ENCODE measurements at places on chromosomes 5 and 9. TPM values are rescaled to one million over a fixed set of nuclear protein-coding genes. Genes with fewer than 3 reads are reported as not detected.

Gene AHRR
- total RNA-seq = 1.7 TPM

Gene PRDM9
- total RNA-seq = not detected

Gene LCN15
- total RNA-seq = not detected

Gene PCDHA3
- total RNA-seq = 1.4 TPM

Gene SPINK5
- 1.6 TPM for total RNA-seq

Gene SELENOP
- 489 TPM for total RNA-seq

DNA sequence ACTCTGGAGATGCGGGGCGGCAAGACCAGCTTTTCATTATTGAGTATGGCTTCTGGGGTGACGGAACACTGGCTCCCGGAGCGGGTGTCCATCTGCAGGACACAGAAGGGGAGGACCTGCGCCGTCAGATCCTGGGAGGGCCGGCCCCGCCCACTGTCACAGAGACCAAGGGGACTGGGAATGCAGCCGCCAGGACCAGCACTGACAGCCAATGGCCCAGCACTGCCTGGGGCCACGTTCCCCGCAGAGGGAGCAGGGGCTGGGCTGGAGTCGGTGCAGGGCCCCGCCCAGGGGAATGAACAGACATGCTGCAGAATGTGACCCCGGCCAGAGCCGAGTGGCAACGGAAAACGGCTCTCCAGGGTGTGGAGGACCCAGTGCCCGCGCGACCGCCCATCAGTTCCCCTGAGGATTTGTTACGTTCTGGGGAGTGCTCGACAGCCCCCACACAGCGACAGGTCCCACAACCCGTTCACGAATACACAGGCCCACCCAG is at the start of gene ZDHHC11:
Gene ZDHHC11 (minus strand): TSS at position 476 of the 496 bp plus-strand sequence. CDS start 384 bp downstream, at position 92.
- no peak for ATAC-seq

- no peak for ATAC-seq
These were observed 26.5 kb downstream of the PPP2R2B start for GRCh38 chr5:146852089-146852488.

DNA sequence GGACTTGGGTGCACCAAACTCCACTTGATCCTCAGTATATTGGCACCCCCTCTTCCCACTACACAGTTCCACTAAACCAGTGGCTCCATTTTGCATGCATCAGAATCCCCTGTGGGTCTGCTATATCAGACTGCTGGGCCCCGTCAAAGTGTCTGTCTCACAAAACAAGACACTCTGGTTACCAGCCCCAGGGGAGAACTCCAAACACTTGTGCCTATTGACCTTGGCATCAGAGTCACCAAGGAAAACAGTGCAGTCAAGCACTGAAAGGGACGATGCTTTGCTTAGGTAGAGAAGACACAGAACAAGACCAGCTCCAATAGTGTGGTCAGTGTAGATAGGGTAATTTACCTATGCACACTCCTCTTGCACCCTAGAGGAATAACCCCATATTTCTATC is 205.8 kb upstream of the RAI14 start:
- no peak for ATAC-seq

- no peak for ATAC-seq
These were observed 67.0 kb upstream of the PPP1R2B start for GRCh38 chr5:156783092-156783491.

DNA sequence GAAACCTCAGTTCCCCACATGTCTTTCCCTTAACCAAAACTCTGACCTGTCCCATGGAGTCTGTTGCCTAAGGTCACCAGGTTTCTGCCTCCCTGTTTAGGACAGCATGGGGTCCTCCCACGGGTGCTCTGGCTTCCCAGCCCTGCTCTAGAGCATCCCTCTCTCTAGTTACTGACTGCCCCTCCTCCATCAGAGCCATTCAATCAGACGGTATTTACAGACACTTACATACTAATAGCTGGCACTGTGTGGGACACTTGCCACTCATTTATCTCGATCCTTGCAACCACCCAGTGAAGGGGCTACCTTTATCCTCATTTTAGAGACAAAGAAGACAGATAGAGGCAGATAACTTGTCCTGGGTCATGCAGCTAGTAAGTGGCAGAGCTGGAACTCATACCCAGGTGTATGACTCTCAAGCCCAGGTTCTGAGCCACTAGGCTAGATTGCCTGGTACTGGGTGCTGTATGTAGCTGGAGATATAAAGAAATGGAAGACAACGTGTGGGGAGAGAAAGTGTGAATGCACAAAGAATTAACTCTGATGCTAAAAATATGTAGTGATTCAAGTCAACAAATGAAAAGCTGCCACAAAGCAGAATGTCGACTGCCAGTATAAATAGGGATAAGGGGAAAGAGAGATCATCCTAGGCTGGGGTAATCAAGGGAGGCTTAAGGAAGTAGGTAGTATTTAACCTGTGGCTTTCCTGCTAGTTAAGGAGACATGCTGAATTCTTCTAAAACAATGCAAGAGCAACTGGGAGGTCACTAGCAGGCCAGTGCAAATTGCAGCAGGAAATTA is 52.5 kb upstream of the PDE8B start:
- ATAC-seq = no peak

DNA sequence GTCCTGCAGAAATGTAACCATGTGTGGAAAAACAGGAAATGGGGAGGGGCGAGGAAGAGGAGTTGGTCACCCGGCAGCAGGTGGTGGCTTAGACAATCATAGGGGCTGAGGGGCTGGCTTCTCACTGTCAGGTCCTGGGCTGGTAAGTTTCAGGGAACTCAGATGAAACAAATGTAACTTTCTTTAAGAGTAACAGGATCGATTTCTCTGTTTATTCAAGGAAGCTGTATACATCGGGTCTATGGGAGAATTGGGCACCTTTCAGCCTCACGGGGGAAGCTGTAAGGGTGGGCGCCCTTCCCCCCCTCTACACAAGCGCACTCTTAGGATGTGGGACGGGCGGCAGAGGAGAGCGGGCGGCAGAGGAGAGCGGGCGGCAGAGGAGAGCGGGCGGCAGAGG is 104.3 kb upstream of the SIMC1 start:
- ATAC-seq = no peak

GRCh38 chr5:168472329-168472728 is 13.9 kb upstream of the RARS1 start:
- ATAC-seq = no peak

Data from gastroesophageal sphincter (tissue), 4 donors.